ENCODE measurements at places on chromosomes 2 and 18.
A peak's percentile ranks its signal among the peaks of the same experiment; 100 is the strongest.

- no peaks in the 10 kb centered on the region for H3K4me1 ChIP-seq
- H3K27me3 ChIP-seq = peaks cover 3% of the 10 kb centered on the region
- DNase-seq = no peak
- no peak overlapping the region for H3K4me3 ChIP-seq
- no peak overlapping the region for H3K27ac ChIP-seq
Measured at GRCh38 chr2:71704131-71704561, 250.8 kb downstream of the DYSF start.

DNA sequence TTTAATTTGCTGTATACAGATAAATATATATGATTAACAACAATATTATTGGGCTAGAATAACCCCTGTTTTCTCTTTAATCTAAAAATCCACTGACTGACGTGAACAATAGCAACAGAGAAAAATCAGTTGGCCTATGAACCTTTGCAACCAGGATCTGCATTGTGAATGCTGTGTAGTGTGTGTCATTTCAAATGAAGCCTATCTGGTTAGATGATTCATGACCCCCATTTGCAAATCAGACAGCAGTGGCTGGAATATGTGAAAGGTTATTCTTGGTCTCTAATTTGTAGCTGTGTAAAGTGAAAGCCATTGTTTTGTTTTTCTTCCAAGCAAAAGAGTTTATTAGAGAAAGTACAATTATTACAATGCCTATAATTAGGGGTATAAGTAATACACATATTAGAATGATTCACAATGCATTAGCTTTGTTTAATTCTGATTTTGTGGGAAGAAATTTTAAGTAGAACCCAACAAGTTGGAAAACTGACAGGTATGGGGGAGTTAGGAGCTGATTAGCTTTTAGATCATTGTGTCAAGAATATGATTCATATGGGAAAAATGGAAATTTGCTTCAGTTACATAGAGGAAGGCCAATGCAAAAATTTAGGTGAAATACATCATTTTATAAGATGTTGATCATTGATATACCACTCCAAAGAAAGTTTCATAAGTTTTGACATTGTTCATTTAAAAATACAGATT, 1362.2 kb upstream of the TMEFF2 start:
- H3K27me3 ChIP-seq = no peaks in the 10 kb centered on the region
- no peak for DNase-seq
- no peak overlapping the region for H3K4me3 ChIP-seq
- no peak overlapping the region for H3K27ac ChIP-seq

DNA sequence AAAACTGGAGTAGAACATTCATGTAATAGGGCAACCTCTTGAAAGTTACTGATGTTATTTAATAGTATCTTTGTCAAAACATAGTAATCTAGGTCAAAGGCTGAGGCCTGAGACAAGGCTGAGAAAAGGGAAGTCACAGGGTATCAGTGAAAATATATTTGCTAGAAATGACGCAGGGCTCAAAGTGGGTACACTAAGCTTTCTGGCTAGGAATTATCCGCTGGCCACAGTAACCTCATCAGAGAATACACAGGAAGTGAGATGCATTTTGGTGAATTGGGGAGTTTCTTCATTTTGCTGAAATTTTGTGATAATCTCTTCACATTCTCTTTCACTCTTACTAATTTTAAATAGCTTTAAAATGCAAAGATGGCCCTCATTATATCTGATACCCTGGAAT, 206.8 kb downstream of the OTX1 start:
- peak overlapping the region; percentile 56 for H3K27ac ChIP-seq
- H3K4me1 ChIP-seq = peaks cover 23% of the 10 kb centered on the region
- H3K36me3 ChIP-seq = peaks cover 14% of the 10 kb centered on the region
- H3K27me3 ChIP-seq = no peaks in the 10 kb centered on the region
- peak; percentile 43 for DNase-seq

DNA sequence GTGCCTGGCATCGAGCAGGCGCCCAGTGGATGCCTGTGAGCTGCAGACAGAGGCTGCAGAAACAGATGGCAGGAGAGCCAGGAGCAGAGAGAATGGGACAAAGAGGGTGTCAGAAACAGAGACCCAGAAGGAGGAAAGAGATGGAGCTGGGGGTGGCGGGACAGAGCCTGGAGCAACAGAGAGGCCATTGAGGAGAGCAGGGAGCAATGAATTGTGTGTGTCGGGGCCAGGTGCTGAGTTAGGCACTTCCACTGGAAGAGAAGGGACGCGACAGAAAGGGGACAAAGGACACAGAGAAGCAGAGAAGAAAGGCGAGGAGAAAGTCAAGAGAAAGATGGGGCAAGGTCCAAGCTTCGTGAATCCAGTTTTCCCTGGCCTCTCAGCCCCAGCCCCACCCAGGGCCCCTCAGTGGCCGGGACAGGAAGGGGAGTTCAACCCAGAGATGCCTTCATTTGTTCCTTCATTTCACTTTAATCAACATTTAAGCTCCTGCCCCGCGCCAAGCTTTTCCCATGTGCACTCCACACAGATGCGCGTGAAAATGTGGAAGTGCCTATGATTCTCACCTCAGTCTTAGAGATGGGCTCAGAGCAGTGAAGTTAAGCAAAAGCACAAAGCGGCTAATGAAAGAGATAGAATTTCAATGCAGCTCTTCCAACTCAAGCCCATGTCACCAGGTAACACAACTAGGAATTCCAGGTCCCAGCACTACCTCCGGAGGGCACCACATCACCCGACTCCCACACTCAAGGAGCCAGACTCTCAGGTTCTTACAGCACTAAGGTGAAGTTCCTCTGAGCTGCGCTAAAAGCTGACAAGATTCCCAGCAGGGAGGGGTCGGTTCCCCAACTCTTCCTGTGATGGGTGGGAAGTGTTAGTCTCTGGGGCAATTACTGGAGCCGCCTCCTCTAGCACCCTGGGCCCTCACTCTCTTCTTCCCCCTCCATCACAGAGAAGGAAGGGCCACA, 55.1 kb downstream of the TNS1 start:
- H3K36me3 ChIP-seq = no peaks in the 10 kb centered on the region
- no peak overlapping the region for H3K27ac ChIP-seq
- H3K27me3 ChIP-seq = peaks cover 8% of the 10 kb centered on the region
- DNase-seq = no peak

DNA sequence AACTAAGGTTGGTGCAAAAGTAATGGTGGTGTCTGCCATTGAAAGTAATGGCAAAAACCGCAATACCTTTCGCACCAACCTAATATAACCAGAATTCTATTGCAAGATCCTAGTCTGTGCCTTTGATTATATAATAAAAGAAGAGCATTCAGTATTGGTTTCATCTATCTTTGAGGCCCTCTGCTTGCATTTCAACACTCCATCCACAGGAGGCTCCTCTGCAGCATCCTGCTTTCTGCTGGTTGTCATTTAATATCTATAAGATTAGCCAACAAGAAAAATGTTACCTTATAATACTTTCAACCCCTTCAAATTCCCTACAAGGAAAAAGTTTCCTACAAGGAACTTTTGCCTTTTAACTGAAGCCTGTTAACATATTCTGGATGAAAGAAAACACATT, 139.2 kb downstream of the CDCA7 start:
- DNase-seq = no peak
- no peaks in the 10 kb centered on the region for H3K36me3 ChIP-seq
- no peaks in the 10 kb centered on the region for H3K4me1 ChIP-seq
- H3K4me3 ChIP-seq = no peak overlapping the region
- no peak overlapping the region for H3K27ac ChIP-seq

DNA sequence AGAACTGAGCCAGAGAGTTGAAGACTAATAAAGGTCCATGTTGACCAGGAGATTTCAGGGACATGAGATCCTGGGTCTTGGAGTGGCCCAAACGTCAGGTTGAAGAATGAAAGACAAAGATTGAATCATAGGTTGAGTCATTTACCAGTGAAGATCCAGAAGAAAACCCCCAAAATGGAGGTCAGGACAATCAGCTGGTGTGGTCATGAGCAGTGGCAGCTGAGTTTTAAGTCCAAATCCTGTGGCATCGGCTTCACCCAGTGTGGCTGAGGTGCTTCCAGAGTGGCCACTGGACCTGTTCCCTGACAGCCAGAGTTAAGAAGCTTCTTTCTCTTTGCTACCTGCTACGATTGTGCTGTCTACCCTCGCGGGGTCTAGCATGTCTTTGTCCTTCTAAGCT, 234.0 kb downstream of the BCL2 start:
- H3K4me3 ChIP-seq = no peak overlapping the region
- no peak for DNase-seq
- H3K4me1 ChIP-seq = no peaks in the 10 kb centered on the region
- peaks cover 6% of the 10 kb centered on the region for H3K27me3 ChIP-seq

DNA sequence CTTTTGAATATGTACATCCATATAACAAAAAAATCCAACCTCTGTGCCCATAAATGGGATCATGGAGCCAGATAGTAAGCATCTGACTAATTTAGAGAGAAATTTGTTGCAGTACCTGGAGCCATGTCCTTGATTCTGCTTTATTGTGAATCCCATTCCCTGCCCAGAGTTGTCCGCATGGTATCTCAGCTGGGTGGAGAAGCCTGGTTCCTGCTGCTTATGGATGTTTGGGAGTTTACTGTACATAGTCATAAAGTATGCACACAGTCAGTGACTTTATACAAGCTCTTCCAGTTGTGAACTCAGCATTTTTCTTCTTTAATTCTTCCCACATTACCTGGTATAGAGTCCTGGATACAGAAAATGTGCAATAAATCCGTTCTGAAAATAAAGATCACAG, 346.0 kb downstream of the FIGN start:
- H3K4me1 ChIP-seq = no peaks in the 10 kb centered on the region
- H3K4me3 ChIP-seq = no peak overlapping the region
- H3K36me3 ChIP-seq = peaks cover 2% of the 10 kb centered on the region
- H3K27ac ChIP-seq = no peak overlapping the region
- no peak for DNase-seq

GRCh38 chr2:25698752-25699151, 25.4 kb upstream of the DTNB start:
- DNase-seq = no peak
- H3K27me3 ChIP-seq = peaks cover 2% of the 10 kb centered on the region
- no peak overlapping the region for H3K4me3 ChIP-seq
- no peaks in the 10 kb centered on the region for H3K36me3 ChIP-seq
- no peaks in the 10 kb centered on the region for H3K4me1 ChIP-seq
- no peak overlapping the region for H3K27ac ChIP-seq

GRCh38 chr18:55706898-55707297, 118.9 kb upstream of the TCF4 start:
- no peak overlapping the region for H3K27ac ChIP-seq
- H3K27me3 ChIP-seq = no peaks in the 10 kb centered on the region
- no peaks in the 10 kb centered on the region for H3K36me3 ChIP-seq
- H3K4me1 ChIP-seq = no peaks in the 10 kb centered on the region
